NCI-H774 (cell line): ENCODE measurements at places on chromosomes 11 and 22.

- no peak for DNase-seq
Measured at GRCh38 chr11:63459586-63459985, 31.4 kb downstream of the PLAAT5 start.

DNA sequence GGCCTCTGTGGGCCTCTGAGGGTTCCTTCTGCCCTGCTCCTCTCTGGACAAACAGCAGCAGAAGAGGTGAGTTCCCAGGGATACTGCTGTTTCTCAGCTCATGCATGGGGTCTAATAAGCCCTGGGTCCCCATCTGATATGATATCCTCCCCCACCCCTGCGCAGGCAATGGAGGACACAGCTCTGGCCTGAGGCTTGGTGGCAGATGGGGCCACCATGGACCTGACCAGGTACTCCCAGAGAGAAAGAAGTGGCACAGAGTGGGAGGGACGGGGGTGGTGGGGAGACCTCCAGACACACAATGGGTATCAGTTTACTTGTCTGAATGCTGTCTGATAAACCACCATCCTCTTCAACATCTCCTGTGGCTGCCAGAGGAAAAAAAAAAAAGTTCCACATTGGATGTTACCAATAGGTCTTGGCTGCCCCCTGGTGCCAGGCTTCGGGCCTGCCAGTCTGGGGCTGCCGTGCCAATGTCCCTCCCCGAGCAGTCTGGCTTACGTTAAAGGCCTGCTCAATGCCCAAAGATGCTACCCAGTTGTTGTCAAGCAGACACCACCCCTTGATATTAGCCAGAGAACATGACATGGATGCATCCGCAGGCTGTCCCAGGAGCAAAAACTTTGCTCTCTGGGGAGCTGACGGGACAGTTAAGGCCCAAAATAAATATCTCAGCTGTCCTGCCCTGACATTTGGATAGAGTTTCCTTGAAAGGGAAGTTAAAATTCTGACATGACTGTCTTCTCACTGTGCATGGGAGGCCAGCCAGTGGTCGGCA is 27.9 kb upstream of the ABCC8 start:
- DNase-seq = peak; percentile 69

- no peak for DNase-seq
Measured at GRCh38 chr22:37018815-37019308, 385 bp downstream of the TST start.

DNA sequence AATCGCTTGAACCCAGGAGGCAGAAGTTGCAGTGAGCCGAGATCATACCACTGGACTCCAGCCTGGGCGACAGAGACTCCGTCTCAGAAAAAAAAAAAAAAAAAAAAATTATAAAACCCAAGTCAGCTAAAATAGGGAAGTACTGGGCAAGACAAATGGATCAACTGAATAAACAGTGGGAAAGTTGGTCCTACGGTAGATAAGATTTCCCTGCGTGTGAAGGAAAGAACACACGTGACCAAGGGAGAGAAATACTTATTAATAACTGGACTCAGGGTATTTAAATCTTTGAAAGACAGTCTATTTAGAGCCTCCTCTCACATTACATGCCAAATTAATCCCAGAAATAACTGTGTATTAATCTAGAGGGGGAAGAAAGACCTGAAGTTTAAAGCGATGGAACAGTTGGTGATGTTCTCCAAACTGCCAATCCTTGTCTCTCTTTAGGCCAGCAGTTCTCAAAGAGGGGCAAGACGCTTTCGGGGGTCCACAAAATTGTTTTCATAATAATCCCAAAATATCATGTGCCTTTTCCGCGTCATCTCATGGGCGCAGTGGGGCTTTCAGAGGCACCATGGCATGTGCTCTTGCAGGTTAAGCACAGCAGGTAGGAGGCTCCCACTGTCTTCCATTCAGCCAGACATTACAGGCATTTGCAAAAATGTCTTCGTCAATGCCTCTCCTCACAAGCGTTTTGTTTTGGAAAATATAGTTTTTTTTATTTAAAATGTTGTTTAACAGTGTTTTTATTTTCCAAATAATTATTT is 6.6 kb downstream of the RTL6 start:
- DNase-seq = no peak
